ENCODE measurements at places on chromosomes 6 and 20. TPM values are rescaled to one million over a fixed set of nuclear protein-coding genes. Genes with fewer than 3 reads are reported as not detected.

TRIM10 gene
- not detected for total RNA-seq

GPX5 gene
- not detected for total RNA-seq

TGM3 gene
- total RNA-seq: 0.29 TPM

SYCP2L gene
- 6.0 TPM for total RNA-seq

PBX2 gene
- total RNA-seq: 263 TPM

RBM24 gene
- total RNA-seq: 18.9 TPM

OTOR gene
- not detected for total RNA-seq

SPAG4 gene
- total RNA-seq: 3.5 TPM

PNPLA1 gene
- not detected for total RNA-seq

BHLHE23 gene
- total RNA-seq: not detected

WFDC10B gene
- not detected for total RNA-seq

COL10A1 gene
- not detected for total RNA-seq

ATP5F1E gene
- 46.8 TPM for total RNA-seq

NHSL1 gene
- 16.3 TPM for total RNA-seq

FILIP1 gene
- 0.70 TPM for total RNA-seq

GRM1 gene
- 0.57 TPM for total RNA-seq

OXT gene
- not detected for total RNA-seq

MYBL2 gene
- 190 TPM for total RNA-seq

THEMIS gene
- not detected for total RNA-seq

PLCB4 gene
- 14.4 TPM for total RNA-seq

TMEM244 gene
- not detected for total RNA-seq

KCNK5 gene
- 34.2 TPM for total RNA-seq

CFB gene
- not detected for total RNA-seq

BPIFB1 gene
- total RNA-seq: not detected

TP53TG5 gene
- total RNA-seq: 2.4 TPM

SLC22A3 gene
- total RNA-seq: 3.1 TPM

TSPYL4 gene
- total RNA-seq: 28.0 TPM

FOXC1 gene
- total RNA-seq: 7.1 TPM

PHACTR3 gene
- not detected for total RNA-seq

BNIP5 gene
- not detected for total RNA-seq

Data from endodermal cell (in vitro differentiated cells).